ENCODE measurements at places on chromosomes 4 and X. TPM values are rescaled to one million over a fixed set of nuclear protein-coding genes. Genes with fewer than 3 reads are reported as not detected.
A peak's percentile ranks its signal among the peaks of the same experiment; 100 is the strongest.

PALLD gene
- 252 TPM for total RNA-seq

- DNase-seq: no peak
Observed at GRCh38 chr4:186939766-186940165, 216.1 kb upstream of the FAT1 start.

SGMS2 gene
- total RNA-seq: 53.6 TPM

GRCh38 chrX:101729986-101730385 is 70.3 kb upstream of the ARMCX2 start:
- peak; percentile 3 for DNase-seq

STBD1 gene
- 7.1 TPM for total RNA-seq

GRCh38 chr4:185847352-185848097 is 35.5 kb upstream of the SORBS2 start:
- DNase-seq: no peak

RHOH gene
- 1.9 TPM for total RNA-seq

DNA sequence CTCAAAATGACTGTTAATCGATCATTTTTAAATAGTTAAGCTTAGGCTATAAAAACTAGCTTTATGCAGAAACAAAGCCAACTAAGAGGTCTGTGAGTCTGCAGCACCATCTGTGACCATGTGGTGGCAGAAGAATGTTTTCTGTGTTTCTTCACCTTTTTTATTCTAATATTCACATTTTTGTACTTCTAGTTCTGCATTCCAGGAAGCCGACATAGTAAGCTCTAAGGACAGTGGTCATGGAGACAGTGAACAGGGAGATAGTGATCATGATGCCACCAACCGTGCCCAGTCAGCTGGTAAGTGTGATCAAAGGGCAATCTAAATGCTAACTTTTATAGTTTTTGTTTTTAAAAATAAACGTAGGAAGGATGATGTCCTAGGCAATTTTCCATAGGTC is 5.6 kb downstream of the PCDH10 start:
- DNase-seq: no peak

TIMM17B gene
- total RNA-seq: 85.8 TPM

UGT2A1 gene
- not detected for total RNA-seq

Measured in prostate gland (tissue), 2 donors.